ENCODE measurements at places on chromosomes 16 and 17.
A peak's percentile ranks its signal among the peaks of the same experiment; 100 is the strongest.

DNA sequence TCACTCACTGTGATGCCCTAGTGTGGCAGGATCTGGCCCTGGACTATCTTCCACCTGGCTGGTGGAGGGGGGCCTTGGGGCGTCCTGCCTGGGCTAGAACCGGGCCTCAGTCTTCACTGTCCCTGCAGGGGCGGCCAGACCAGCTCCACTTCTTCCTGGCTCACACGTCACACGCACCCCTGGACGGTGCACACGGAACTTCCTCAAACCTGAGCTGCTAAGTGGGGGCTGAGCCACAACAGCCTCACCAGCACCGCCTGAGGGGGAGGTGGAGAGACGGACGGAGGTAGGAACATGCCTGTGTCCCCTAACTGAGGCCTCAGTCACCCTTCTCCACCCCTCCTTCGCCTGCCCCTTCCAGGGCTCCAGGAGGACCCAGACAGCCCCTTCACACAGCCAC lies 36.6 kb downstream of the TIMM22 start:
- DNase-seq, result no peak

- DNase-seq, result no peak
These were observed 266.4 kb downstream of the MAF start for GRCh38 chr16:79334127-79334526.

DNA sequence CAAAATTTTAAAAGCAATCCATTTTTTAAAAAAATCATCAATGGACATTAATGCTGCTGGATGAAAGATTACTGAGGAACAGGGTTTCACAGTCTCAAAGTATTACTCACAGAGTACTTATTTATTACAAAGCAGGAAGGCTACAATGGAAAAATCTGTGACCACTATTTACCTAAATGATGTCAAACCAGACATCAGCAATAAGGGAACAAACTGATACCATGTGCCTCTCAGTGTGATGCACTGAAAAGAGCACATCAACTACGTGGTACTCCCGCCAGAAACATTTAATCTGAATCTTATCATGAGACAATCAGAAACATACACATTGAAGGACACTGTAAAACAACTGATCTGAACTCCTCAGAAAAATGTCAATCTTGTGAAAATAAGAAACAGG lies 124.2 kb downstream of the PARN start:
- no peak for DNase-seq

- no peak for DNase-seq
These were observed 8.2 kb downstream of the RHBDF2 start for GRCh38 chr17:76492989-76493501.

GRCh38 chr16:85611444-85612190 lies 1.5 kb upstream of the GSE1 start:
- DNase-seq, result peak; percentile 94

DNA sequence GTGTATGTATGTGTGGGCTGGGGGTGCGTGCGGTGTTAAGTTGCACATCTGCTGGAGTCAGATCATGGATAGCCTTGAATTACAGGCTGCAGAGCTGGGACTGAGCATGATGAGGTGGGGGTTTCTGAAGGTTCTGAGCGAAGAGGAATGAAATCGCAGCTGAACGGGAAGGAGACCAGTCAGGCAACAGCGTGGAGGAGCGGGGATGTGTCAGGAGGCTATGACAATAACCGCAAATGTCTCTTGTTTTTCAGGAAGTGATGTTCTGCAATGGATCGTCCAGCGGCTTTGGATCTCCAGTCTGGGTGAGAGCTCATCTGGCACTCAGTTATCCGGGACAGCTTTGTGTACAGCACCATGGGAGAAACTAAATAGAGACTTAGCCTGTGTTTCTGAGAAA lies 20.9 kb downstream of the RGS9 start:
- DNase-seq, result no peak

DNA sequence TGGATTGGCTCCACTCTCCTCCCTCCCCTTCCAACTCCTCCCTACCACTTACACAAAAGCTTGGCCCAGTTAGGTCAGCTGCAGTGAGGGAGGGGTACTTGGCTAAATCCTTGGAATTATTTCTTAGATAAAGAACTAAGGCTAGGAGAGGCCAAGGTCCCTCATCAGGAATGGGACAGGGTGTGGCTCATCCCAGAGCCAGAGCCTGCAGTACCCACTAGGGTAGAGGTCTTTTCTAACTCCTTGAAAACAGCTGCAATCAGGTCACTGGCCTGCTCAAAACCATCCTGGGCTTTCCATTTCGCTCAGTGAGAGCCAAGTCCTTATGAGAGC lies 1.9 kb upstream of the SLC46A1 start:
- DNase-seq, result no peak

GRCh38 chr17:14118951-14119350 lies 49.6 kb downstream of the COX10 start:
- no peak for DNase-seq

GRCh38 chr16:2867661-2867986 lies 9.7 kb upstream of the PRSS22 start:
- DNase-seq, result no peak

GRCh38 chr16:25841761-25842160 lies 150.0 kb downstream of the HS3ST4 start:
- no peak for DNase-seq

GRCh38 chr17:79951361-79952264 lies 84.1 kb downstream of the TBC1D16 start:
- peak; percentile 87 for DNase-seq

DNA sequence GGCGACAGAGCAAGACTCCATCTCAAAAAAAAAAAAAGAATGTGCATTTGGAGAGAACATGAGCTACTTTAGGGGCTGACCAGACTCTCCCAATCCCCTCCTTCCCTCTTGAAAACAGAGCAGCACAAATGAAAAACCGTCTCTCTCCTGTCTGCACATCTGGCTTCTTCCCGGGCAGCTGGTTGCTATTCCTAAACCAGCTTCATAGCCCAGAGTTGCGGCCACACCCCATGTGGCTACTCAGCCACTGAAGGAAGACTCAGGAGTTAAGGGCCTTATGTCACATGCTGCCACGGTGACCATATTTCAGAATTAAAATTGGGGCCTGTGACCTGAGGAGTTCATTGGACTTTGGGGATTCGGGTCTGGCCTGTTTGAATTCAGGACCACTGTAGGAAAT lies 48.3 kb downstream of the KATNIP start:
- DNase-seq, result no peak

DNA sequence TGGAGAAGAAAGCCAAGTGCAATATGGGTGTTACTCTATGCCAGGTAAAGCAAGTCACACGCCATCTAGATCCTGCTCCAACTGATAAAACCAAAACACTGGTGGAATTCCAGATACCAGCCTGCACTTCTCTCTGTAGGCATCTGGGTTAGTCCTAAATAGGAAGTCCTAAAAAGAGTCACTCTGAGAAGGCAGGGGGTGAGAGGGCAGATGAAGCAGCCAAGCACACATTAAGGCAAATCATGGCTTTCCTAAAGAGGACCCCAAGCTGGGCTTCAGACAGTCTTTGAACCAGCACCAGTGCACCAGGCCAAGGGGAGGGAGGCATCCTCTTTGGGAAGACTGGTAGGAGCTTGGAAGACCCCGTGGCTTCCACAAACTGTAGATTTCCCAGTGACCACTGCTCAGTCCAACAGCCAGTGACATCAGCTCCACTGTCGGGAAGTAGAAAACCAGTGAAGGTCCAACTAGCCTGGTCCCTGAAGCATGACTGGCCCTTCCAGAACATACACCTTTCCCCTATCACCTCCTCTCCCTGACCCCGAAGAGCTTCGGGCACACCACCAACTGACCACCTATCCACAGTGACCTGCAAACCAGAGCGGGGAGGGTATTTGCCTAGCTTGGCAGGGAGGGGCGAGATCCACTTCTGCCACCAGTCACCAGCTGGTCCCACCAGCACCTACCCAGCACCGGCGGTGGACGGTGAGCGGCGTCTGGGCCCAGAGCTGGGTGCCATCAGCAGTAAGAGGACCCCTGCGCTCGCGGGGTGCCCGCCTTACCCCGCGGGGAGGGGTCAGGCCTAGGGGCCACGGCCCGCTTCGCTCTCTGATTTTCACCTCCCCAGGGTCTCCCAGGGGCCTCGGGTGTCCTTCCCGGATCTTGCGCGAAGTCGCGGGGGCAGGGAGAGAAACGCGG lies 1.0 kb downstream of the LITAF start:
- DNase-seq, result no peak

DNA sequence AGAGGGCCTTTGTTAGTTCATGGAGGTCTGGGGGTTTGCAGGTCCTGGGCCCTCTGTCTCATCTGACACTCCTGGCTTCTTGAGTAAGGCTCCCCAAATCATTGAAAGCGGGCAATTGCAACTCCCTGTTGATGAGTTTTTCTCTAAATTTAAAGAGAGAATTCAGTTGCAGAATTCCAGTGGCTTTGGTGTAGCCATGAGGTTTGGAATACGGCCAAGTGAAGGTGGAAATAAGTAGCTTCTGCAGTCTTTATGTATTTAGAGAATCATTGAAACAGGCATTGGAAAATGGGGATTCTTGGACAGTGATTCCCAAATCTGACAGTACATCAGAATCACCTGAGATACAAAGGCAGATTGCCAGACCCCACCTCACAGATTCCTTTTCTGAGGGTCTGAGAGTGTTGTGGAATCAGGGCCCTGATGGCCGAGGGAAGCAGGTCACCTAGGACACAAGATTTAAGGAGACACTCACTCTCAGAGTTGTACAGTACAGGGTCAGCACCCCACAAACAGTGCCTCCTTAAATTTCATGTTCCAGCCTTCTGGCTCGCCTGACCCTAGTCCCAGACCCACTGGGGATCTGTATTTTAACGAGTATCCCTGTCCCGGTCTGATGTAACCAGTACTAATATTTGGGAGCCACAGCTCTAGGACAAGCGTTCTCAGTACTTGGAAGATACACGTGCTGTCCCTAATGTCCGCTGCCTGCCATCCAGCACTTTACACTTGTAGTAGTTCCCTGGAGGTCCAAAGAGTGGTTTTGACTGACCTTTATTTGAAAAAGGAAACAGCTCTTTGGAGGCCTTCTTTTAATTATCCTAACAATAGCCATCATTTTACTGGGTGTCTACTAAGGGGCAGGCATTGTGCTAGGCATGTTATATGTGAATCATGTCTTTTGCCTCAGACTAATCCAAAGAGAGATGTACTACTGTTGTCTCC lies 37.8 kb downstream of the YPEL2 start:
- DNase-seq, result no peak

- DNase-seq, result peak; percentile 79
These were observed 334.3 kb downstream of the C16orf95 start for GRCh38 chr16:86982912-86983311.

DNA sequence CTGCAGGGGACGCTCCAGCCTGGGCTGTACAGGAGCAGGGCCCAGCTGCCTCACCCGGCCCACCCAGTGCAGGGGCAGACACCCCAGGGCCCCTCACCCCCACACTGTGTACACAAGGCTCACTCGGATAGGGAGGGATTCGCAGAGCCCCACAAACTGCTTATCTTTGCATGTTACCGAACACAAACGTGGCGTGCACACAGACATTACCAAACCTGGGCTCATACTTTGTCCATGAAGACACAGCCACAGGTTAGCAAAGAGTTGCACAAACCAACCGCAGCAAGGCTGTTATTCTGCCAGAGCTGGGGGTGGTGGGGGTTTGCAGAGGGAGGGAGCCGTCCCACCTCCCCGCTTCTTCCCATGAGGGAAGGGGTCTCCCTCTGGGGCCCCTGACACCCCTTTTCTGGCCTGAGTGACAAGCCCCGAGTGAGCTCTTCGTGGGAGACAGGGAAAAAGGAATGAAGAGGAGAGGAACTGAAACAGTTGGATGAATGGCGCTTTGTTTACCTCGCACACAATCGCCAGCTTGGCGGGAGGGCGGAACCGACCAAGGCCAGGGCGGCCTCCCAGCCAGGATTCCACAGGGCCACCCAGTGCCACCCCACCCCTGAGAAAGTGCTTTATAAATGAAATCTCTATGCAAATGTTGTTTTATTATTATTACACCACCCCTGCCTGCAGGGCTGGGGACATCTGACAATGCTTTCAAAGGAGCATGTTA lies 434 bp upstream of the CPSF4L start:
- DNase-seq, result no peak

GRCh38 chr17:42845556-42845917 lies 1.2 kb downstream of the AOC2 start:
- DNase-seq, result peak; percentile 71

- no peak for DNase-seq
These were observed 97.6 kb upstream of the CBX4 start for GRCh38 chr17:79936641-79937381.

- DNase-seq, result no peak
These were observed 162.1 kb upstream of the MPHOSPH6 start for GRCh38 chr16:82331974-82332750.

- no peak for DNase-seq
These were observed 60.0 kb upstream of the RBFOX1 start for GRCh38 chr16:7272567-7273158.

Data from mesenteric fat pad (tissue), 1 donor.